ENCODE measurements at places on chromosomes 6 and 20. TPM values are rescaled to one million over a fixed set of nuclear protein-coding genes. Genes with fewer than 3 reads are reported as not detected.

GRCh38 chr20:64093013-64093503, 8.9 kb upstream of the LKAAEAR1 start:
- no peak for DNase-seq

GRCh38 chr6:14129575-14129974, 12.0 kb downstream of the CD83 start:
- peak; percentile 28 for DNase-seq

GRCh38 chr20:50968289-50968688, 9.7 kb downstream of the MOCS3 start:
- DNase-seq: no peak

- DNase-seq: no peak
Observed at GRCh38 chr6:155084431-155085123, 89.5 kb downstream of the TIAM2 start.

- DNase-seq: no peak
Observed at GRCh38 chr6:17311595-17312311, 30.6 kb downstream of the RBM24 start.

- peak; percentile 20 for DNase-seq
Observed at GRCh38 chr6:143549221-143549948, 37.9 kb upstream of the FUCA2 start.

GRCh38 chr20:48574383-48574782, 253.4 kb downstream of the PREX1 start:
- no peak for DNase-seq

DNA sequence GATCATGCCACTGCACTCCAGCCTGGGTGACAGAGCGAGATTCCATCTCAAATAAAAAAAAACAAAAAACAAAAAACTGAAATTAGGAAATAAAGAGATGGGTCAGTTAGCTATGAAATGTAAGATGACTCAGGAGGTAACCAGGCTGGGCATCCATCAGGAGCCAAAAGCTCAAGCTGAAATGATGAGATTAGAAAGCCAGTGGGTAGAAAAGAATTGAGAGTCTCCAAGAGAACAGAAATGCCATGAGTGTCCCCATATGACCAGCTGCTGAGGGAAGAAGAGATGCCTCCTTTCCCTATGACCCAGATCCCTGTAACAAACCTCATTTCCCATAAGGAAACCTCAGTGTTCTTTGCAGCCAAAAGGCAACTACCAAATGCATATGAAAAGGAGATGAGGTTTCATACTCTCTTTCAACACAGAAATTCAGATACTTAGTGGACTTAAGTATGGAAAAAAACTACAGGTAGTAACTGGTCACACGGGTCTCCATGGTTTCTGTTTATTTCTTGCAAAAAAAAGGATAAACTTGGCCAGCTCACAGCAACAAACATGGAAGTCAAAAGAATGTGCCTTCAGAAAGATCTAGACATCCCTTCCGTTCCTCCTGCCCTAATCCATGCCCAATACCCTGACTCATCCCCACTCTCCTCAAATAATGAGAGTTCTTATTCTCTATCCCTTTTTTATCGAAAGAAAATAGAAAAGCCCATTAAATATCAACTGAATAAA, 8.1 kb downstream of the ARHGAP18 start:
- no peak for DNase-seq

GRCh38 chr6:115058414-115059211, 715.8 kb upstream of the HS3ST5 start:
- no peak for DNase-seq

DNA sequence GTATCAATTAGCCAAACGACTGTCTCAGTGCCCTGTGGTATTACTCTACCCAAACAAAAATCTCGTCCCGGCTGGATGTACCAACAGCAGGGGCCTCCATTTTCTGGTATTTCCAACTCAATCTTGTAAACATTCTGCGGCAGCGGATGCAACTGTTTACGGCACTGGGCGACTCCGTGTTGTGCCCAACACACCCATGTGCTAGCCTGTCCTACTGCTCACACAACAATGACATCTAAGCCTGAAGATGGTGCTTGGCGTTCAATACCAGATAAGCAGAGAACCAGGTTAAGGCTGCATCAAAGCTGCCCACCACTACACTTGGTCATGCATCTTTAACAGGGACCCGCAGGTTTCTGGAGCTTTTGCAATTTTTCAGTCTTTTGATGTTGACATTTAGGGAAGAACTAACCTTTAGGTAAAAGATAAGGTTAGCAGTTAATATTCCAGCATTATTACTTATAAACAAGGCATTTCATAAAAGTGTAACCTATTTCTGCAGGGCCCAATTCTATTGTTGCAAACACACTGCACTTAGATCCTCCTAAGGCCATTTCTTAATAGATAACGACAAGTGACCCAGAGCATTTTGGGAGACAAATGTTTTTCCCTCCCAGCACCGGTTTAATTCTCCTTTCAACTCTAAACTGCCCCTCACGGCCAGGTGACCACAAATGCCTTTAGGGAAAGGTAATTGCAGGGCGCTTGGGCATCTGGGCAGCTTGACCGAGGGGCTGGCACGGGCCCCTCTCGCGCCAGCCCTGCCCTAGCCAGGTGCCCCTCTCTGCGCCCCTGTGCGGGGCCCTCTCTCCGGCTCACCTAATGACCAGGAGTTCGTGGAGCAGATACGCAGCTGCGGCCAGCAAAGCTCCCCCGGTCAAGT, 945 bp downstream of the FAXC start:
- no peak for DNase-seq

DNA sequence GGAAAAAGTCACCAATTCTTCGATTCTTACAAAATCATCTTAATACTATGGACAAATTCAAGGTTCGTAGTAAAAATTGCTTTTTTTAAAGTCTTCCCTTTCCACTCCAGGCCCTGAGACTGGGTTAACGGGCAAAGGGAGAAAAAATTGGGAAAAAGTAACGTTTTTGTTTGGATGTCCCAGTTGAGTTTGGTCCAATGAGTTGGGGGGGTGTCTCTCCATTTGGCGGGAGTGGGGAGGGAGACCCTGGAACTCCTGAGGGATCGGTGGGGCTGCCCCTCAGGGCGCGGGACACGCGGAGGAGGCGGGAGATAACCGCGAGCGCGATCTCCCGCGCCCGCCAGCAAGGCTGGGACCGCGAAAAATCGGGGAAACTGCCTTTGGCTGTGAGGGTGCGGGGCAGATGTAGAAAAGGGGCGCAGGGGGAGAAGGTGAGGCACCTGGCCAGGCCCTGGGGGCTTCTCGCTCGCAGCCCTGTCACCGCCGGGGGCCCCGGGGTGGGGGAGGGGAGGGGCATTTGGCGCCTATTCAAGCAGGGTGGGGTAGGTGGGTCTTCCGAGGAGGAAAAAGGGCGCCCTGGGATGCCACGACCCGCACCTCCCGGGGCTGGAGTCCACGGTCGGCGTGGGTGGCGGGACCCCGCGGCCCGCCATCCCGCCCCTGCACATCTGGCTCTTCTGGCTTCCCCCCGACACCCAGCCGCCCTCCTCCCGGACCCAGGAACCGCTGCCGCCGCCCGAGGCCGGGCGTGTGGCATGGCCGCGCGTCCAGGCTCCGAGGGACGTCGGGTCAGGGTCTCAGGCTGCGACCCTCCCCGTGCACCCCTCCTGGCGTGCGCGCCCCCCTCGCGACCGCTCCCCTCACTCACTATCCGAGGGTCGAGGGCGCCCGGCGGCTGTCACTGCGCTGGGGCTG, 595 bp downstream of the FBXO5 start:
- no peak for DNase-seq

- DNase-seq: no peak
Observed at GRCh38 chr20:11979306-11979990, 61.8 kb downstream of the BTBD3 start.

- no peak for DNase-seq
Observed at GRCh38 chr6:51021171-51021570, 202.5 kb downstream of the TFAP2B start.

DNA sequence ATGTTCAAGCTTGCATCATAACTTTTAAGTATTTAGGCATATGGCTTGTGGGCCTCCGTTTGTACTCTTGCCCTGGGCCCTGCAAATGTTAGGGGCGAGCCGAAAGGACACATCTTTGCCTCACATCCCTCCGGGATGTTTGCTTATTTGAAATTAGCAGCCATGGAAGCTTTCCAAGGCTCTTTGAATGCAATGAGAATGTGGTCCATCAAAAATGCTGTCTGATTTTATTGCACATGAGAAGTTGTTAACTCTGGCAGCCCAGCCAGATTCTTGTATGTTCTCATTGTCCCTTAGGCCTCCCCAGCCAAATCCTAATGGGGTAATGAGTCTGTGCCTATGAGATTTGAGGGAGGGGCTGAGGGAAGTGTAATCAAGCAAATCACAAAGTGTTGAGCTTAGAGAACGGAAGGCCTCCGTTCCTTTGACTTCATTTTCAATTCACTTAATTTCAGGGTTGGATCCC, 261.2 kb upstream of the MARCKS start:
- DNase-seq: no peak

DNA sequence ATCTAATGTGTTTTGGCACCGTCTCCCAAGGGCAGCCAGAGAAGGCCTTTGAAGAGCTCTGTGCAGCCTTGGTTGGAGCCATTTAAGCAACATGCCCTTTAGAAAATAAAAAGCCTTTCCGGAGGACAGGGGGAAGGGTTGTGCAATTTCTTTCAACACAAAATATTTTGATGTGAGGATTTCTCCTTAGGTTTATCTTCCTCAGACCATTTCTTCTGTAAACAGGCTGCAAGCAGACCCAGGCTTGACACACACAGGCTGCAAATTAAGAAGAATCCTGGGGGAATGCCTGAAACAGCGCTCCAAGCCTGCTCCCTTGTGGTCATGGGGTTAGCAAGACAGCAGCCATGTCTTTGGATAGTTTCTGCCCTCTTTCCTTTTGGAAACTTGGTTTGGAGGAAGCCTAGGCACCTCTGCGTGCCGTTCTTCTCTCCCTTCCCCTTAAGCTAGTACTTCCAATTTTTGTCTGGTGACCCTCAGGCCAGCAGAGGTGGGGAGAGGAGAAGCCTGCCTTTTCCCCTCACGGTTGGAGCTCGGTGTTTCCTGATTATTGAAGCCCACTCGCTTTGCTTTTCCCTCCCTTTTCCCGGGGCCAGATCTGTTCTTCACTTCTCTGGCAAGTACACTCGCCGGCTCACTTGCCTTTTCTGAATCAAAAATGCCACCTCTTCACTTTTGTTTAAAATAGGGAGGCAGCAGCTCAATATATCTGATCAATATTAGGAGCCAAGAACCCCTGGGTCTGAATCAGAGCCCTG, 39.6 kb upstream of the NOX3 start:
- DNase-seq: no peak

DNA sequence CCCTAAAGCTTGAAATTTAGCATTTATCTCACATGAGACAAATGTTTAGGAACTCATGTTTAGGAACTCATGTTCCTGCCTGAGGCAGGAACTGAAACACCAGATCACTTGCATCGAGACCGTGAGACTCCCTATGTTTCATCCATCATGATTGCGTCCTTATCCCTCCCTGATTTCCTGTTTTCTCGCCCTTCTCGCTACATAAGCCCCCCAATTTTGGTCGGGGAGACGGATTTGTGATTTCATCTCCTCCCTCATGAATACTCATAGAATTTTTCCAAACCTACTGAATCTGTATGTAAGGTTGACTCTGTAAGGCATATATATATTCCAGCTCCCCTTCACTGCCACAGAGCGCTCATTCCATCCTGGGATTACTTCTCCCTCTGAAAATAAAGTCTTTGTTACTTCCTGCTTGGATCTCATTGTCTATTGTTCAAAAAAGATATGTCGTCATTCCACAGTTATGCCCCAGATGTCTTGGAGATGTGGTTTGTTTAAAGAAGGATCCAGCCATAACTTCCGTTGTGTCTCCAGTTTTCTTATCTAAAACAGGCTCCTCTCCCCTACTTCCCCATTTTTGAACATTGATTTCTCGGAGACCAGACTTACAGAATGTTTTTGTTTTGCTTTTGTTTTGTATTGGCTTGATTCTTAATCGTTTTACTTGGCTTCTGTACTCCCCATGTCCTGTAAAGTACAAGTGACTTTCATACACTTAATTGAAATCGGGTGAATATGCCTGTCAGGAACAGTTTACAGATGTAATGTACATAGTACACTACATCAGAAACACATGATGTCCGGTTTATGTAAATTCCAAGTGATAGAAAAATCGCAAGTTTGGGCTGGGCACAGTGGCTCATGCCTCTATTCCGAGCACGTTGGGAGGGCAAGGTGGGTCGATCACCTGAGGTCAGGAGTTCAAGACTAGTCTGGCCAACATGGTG, 118.7 kb downstream of the HFE start:
- DNase-seq: no peak

DNA sequence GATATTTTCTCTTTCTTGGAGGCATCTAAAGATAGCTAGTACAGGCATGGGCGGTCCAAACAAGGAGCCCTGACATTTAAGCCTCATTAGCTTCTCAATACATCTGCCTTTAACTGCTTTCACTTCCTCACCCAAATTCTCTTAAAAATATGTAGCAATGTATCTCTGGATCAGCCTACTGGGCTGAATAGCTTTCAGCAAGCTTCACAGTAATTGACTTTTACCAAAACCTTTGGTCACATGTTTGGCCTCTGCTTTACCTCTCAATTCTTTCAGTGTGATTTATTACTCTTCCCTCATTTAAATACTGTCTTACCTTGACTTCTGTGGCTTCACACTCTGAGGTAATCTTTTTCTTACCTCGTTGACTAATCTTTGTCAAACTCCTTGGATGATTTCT, 1618.1 kb downstream of the GRIK2 start:
- DNase-seq: no peak

DNA sequence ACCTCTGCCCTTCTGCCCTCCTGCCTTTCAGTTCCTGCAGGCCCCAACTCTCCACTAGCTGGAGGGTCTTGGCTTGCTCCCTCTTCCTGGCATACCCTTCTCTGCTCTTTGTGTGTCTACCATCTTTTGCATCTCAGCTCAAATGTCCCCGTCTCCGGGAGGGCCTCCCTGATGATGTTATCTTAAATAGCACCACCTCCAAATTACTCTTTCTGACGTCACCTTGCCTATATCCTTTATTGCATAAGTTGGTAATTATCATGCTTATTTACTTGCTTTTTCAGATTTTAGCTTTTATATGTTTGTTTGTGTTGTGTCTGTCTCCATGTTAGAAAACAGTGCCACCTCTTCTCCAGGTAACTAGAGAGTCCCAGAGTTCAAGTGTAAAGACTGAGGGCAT, 36.0 kb upstream of the FYN start:
- no peak for DNase-seq

- DNase-seq: no peak
Observed at GRCh38 chr6:35633579-35634089, 55.1 kb downstream of the FKBP5 start.

DNA sequence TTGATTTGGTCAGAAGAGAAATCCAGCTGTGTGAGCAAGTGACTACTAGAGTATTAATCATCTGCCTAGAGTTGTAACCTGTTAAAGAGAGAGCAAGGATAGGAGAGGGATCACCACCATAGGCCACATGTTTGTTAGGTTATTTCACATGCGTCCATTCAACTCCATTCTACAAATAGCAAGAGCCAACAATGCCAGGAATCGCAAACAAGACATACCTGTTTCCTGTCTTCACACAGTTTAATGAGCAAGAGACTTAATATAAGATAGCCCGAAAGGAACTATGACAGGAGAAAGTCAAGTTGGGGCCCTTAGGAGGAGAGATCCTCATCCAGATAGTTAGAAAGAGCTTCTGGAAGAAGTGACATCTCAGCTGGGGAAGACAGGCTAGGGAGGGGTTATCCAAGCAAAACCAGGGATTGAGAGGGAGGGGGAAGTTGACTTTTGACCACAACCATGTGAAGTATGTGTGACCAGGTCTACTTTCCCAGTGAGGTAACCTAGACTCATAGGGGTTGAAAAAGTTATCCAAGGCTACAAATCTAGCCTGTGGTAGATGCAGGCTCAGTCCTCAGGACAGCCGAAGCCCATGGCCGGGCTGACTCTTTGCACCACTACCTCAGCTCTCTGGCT, 147.4 kb downstream of the ALDH8A1 start:
- no peak for DNase-seq

Gene CENPQ
- 1.3 TPM for total RNA-seq

Gene EPB41L1
- 0.54 TPM for total RNA-seq

Gene CLVS2
- not detected for total RNA-seq

Gene COL12A1
- 0.37 TPM for total RNA-seq

Gene TMC2
- not detected for total RNA-seq

Gene IL17F
- total RNA-seq: 0.64 TPM

Data from CD4-positive, CD25-positive, alpha-beta regulatory T cell (primary cell).